Stromal cell of bone marrow (primary cell): ENCODE measurements at places on chromosomes 3 and 15.
A peak's percentile ranks its signal among the peaks of the same experiment; 100 is the strongest.

GRCh38 chr15:77542491-77543001 is 90.2 kb downstream of the LINGO1 start:
- DNase-seq: no peak

GRCh38 chr15:72237853-72238224 is 6.8 kb upstream of the PKM start:
- DNase-seq: no peak

DNA sequence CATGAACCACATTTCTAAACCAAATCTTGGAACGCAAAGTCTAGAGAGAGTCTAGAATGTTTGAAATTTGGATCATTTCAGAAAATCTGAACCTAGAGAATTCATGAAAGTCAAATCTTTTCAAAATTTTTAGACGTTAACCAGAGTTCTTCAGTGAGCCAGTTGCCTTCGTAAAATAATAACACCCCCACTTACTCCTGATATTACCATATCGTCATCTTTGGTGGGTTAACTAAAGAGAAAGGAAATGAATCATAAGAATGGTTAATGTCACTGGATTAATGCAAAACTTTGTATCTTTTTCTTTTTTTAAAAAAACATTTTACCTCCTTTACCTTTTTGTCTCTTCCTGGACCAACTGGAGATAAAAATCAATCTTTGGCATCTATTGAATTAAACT is 1.2 kb upstream of the ZBED2 start:
- no peak for DNase-seq

- DNase-seq: no peak
These were observed 121.4 kb downstream of the LMLN start for GRCh38 chr3:198081421-198081844.

- DNase-seq: peak; percentile 91
These were observed 27.3 kb downstream of the LARP6 start for GRCh38 chr15:70826634-70827033.

GRCh38 chr3:142104763-142105162 is 44.6 kb downstream of the TFDP2 start:
- no peak for DNase-seq

DNA sequence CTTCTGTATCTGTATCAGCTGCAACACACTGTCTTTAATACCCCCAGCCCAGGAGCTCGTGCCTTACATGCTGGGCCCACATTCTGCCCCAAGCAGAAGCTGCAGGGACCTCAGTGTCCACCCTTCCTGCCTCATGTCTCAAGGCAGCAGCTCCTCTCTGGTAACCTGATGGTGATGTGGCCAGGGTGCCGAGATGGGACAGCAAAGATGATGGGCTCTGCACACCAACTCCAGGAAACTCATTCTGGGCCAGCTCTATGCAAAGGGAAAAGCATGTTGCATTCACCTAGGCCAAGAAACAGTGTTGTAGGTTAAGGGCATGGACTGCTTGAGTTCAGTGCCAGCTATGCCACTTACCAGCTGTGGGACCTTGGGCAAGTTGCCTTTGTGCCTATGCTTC is 79.5 kb upstream of the PRR23C start:
- DNase-seq: no peak

DNA sequence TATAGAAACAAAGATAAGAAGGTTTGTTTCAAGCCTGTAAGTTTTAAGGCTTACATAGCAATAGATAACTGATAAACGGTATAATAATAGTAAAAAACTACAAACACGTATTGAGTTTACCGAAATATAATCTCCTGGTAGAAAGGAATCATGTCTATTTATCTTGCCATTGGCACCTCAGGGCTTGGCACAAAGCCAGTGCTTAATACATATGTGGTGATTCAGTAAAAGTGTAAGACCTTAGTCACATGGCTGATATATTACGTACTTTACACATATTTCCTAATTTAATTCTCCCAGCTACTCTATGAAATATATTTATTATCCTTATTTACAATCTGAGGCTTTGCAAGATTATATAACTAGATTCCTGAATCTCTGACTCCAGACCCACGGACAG is 32.0 kb upstream of the SLCO3A1 start:
- no peak for DNase-seq

DNA sequence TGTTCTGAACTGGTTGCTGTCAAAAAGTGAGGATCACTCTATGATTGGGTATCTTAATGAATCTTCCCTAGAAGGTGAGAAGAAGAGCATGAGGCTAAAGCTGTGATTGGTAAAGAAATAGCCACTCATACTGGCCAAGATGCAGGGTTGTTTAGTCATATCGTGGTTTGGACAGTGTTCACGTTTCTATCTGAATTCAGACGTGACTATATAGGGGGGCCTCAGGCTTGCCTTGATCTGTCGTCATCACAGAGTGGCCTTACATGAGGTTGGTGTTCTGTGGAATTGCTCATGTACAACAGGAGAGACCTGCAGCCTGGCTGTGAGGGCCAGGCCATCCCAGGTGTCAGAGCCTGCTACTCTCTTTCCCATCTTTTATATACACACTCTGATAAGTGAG is 12.4 kb downstream of the RTP2 start:
- DNase-seq: no peak

DNA sequence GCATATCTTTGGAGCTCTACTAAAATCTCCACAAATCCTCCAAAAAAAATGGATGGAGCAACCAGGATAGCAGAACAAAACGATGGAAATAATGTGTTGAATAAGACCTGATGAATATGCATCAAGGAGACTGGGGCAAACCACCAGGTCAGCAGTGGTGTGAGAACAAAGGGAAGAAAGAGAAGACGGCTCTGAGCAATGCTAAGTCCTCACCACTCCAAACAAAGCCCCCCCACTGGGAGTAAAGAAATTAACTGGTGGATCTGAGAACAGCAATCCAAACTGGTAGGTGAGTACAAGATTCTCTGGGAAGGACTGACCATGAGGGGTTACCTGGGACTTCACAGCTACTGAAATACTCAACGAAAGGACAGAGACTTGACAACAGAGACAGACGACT is 977.3 kb downstream of the TBL1XR1 start:
- DNase-seq: no peak

DNA sequence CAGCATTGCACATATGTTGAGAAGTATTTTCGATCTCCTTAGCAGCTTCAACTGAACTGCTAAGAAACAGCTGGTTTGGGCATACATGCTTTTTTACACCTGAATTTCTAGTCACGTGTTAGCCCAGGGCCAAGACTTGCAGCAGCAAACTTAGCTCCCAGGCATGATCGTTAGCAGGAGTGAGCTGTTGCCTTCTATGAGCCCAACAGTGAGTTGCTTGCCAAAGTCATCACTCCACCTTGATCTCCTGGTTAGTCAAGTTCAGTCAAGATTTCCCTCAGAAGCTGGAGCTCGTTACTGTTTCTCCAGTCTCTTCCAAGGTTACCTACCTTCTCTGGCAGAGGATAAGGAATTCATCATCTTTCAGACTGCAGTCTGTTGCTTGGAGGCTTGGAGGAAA is 100.4 kb upstream of the SEMA6D start:
- DNase-seq: no peak

- DNase-seq: no peak
These were observed 548.2 kb downstream of the FHIT start for GRCh38 chr3:60703008-60703407.

GRCh38 chr3:109116031-109116430 is 1.9 kb downstream of the MORC1 start:
- DNase-seq: no peak

DNA sequence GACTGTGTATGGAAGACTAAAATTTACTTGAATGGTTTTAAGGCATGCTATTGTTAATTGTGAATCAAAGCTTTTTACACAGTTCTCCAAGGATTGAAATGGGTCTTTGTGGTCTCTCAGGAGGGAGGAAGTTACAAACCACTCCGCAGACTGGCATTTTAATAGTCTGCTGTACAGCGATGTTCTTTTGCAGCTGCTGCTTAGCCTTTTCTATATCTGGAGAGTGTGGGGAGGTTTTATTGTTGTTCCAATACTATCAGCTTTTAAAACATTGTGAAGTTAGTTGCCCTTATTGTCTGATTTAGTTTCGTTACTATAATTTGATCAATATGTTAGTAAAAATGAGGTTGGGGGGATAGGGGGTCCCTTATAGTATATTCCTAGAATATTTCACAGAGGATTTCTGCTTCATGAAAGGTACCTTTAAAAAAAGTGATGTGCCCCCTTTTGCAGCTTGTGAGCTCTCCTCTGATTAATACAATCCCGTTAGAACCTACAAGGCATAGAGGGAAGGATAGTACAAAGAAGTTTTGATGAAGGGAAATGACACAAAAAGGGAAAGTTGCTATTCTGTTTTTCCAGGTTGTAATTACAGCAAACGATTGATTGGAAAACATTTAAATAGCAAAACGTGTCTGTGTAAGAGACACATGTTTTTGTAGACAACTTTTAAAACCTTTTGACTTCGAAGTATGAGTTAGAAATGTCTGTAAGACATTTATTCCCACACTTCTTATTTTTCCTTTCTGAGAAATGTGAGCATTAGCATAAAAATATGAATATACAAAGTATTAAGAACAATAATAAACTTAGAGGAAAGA is 158.3 kb upstream of the CGNL1 start:
- no peak for DNase-seq

GRCh38 chr3:197023241-197023997 is 6.2 kb downstream of the MELTF start:
- DNase-seq: no peak

DNA sequence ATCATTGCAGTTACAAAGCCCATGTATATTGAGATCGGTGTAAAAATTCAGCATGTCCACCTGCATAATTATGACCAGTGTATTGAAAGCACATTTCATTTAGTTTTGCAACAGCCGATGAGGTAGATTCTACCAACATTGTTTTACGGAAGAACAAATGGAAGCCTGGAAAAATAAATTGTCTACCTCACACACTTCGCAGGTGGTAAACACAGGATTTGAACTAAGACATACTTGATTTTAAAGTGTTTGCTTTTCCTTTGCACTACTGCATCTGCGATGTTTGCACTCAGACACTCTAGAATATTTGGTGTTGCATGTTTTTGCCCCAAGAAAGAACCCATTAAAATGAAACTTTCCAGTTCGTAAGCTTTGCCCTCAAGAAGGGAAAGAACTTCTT is 148.4 kb downstream of the PGPEP1L start:
- no peak for DNase-seq

DNA sequence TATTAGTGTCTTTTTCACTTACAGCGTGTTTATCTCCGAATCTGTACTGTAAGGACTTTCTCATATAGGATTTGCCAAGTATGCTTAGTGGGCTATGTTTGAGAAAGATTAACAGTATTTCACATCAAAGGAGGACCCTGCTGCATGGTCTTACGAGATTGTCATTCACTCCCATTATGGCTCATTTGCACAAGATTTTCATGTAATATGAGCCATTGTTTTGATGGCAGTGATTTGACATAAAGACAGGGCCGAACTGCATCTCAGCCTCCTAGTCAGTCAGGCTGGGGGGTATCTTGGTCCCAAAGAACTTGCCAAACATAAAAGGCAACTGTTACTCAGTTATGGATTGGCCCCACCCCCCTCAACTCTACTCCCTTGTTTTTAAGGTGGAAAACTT is 205.9 kb downstream of the ZIC1 start:
- no peak for DNase-seq

- no peak for DNase-seq
These were observed 27.3 kb upstream of the FILIP1L start for GRCh38 chr3:100141586-100141985.

DNA sequence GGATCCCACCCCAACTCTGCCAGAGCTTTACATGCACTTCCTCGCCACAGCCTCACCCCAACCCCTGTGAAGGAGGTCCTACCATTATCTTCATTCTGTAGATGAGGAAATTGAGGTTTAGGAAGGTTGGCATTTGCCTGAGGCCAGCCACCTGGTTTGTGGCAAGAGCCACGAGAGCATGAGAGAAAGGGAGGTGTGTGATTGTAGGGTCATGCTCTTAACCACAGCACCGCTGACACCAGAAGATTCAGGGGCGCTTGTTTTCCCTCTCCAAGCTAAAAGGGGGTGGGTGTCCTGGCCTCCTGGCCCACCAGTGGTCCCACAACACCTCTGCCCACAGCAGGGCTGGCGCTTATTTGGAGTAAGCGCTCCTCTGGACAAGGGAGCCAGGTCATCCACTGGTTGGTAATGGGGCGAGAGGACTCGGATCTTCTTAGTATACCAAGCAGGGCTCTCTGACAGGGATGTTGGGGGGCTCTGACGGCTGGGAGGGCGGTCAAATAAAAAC is 691 bp downstream of the RHCG start:
- DNase-seq: no peak

- no peak for DNase-seq
These were observed 162.2 kb upstream of the TLE3 start for GRCh38 chr15:70259640-70260508.

DNA sequence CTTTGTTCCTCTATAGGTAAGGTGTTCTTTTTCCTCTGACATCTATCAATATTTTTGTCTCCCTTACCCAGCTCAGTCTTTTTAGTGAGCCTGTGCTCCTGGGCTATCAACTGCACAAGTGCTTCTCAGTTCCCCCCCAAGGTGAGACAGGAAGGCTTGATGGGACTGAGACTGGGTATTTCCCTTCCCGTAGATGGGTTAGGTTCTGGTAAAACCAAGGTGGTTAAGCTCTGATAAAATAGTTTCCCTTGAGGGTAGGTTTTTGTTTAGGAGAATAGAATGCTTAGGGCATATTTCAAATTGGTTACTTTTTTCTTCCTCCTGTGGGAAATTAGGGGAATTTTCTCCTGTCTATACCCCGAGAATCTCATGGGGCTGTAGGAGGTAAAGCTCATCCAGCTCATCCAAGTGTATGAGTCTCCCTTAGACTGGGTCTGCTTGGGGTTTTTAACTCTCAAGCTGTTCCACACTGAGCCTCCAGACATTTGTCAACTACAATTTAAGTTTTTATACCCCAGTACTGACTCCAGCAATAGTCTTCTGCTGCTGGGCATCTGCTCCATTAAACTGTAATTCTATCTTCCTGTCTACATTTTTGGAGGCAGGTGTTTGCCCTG is 44.9 kb downstream of the OXSR1 start:
- DNase-seq: no peak

GRCh38 chr15:60072826-60073465 is 68.8 kb downstream of the FOXB1 start:
- DNase-seq: peak; percentile 36

DNA sequence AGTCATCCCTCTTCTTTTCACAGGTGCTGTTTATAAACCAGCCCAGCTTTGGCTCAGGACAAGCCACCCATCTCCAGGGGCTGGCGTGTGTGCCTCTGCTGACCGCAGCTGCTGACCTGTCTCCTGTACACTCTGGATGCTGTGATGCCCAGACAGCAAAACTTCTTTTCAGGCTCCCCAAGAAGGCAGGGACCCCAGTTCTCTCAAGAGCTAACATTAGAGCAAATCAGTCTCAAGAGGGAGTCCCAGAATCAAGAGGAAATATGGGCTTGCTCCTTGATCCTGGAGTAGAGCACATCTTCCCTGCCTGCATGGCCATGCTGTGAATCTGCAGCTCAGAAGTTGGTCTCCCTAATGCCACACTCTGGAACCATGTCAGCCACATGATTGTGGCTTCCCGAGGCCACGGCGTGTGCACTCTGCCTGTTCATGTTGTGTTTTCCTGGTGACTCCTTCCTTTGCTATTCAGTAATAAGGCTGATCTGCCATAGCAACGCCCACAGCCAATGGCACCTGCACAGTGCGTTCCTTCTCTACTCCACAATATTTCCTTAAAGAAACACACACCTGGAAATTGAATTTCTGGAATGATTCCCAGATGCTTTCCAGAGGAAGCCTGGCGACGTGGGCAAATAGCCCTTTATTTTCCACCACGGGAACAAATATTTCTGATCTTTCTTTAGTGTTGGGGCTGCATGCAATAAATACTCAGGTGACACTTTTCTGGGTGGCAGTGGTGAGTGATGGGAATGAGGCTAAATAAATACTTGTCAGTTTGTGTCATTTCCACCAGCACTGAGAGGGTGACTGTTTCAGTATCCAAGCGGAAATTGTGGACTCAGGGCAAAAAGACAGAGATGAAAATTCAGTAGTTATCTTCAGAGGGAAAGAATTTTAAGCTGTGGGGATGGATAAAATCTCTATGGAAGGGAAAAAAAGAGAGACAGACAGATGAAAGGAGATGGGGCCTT is 21.9 kb upstream of the THSD4 start:
- DNase-seq: peak; percentile 70
